ENCODE measurements at places on chromosomes 2 and 18. TPM values are rescaled to one million over a fixed set of nuclear protein-coding genes. Genes with fewer than 3 reads are reported as not detected.
A peak's percentile ranks its signal among the peaks of the same experiment; 100 is the strongest.

DNA sequence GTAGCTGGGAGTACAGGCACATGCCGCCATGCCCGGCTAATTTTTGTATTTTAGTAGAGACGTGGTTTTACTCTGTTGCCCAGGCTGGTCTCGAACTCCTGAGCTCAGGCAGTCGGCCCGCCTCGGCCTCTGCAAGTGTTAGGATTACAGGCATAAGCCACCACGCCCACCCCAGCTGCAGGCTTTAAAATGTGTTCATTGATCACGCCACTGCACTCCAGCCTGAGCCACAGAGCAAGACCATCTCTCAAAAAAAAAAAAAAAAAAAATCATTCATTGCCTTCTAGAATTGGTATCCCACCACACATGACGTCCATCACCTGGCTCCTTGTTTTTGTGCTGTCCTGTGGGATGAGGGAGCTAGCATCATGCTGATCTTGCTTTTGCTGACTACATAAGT lies 127.4 kb downstream of the VIT start:
- no peak for DNase-seq

DNA sequence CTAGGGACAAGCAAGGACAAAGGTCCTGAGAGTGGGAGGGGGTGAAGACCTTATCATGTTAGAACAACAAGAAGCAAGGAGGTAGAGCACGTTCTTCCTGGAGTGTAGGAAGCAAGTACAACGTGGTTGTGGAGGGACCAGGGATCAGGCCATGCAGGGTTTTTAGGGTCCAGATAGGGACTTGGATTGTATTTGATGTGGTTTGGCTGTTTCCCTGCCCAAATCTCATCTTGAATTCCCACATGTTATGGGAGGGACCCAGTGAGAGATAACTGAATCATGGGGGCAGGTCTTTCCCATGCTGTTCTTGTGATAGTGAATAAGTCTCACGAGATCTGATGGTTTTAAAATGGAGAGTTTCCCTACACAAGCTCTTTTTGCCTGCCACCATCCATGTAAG lies 53.2 kb downstream of the ICA1L start:
- no peak for DNase-seq

GRCh38 chr2:133561045-133561852 lies 7.0 kb downstream of the NCKAP5 start:
- no peak for DNase-seq

- DNase-seq = no peak
Measured at GRCh38 chr2:168119515-168120141, 127.8 kb downstream of the STK39 start.

- DNase-seq = peak; percentile 3
Measured at GRCh38 chr2:220192994-220193753, 565.7 kb downstream of the SLC4A3 start.

- no peak for DNase-seq
Measured at GRCh38 chr2:200127848-200128247, 172.5 kb downstream of the MAIP1 start.

- DNase-seq = no peak
Measured at GRCh38 chr2:83826577-83826976, 632.5 kb downstream of the SUCLG1 start.

GRCh38 chr18:75267643-75268363 lies 57.2 kb downstream of the TSHZ1 start:
- no peak for DNase-seq

DNA sequence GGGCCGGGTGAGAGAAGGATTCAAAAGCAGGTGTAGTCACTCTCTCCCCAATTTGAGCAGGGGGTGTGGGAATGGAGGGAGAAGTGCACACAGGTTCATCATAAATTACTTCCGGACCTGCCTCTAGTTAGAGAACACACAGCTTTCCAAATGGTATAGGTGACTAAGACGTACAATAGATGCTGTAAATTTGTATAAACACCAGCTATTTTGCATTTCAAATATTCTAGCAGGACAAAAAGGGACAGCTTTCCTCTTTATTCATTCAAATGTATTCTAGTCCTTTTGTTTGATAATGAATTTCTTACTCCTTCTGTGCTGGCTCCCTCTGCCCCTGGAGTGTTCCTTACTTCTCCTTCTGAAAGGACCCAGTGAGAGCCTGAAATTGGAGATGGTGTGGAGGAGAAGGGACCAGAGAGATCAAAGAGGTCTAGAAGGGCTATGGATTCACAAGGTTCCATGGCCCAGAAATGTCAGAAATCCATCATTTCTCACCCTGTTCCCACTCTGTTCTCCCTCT lies 53.2 kb upstream of the SH3BP4 start:
- DNase-seq = no peak

DNA sequence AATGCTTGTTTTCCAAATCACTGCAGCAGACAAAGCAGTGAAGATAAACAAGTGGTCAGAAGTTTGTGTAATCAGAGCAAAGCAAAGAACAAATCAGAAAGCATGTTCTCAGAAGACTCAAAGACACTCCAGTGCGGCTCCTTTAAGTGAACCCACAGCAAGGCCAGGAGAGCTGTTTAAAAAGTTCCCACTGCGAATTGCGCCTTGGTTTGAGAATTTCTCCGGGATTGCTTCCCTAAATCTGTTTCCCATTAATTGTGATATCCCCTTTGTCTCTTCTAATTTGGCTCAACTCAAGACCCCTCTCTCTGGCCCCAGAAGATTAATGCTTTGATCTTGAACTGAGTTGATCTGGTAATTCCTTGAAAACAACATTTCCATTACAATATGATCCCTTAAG lies 122.4 kb upstream of the BCL2L11 start:
- DNase-seq = no peak

DNA sequence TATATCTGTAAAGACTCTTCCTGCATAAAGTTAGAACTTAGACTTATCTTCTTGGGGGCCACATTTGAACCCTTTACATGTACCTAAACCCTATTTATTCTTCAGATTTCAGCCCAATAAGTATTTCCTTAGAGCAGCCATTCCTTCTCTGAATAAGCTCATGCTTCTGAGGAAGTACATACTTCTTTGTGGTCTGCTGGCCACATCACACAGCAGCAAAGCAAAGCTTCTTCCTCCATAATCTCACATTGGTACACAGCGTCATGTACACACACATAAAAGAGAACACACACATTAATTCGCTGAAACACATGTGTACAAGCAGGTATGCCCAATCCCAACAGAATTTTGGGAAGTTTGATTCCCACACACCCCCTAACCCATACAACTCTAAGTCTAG lies 331.0 kb downstream of the CDH2 start:
- DNase-seq = no peak

DNA sequence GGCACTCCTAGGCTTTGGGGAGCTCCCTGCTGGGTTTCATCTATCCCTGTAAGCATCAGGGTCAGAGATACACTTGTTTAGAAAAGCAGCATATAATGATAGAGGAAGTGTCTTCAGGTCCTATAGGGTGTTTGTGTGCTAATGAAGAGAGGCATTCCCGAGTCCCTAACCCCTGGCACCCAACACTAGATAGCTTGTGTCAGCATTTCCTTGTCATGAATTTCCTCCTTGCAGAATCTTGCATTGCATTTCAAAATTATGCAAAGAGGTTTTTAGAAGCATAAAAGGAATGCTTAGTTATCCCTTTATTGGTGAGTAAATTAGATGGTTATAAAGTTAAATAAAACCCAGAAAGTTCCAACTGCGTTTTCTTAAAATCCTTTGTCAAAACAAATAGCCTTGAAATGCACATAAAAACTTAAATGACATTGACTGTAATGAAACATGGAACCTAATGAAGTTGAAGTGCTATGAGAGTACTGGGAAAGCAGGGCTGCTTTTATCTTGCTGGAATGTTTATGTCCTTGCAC lies 63.7 kb upstream of the LHCGR start:
- no peak for DNase-seq

ASXL3 gene
- total RNA-seq = 2.2 TPM

SUPT7L gene
- 25.4 TPM for total RNA-seq

PIAS2 gene
- 28.0 TPM for total RNA-seq

CDKL4 gene
- total RNA-seq = 0.97 TPM

ANKRD29 gene
- 93.9 TPM for total RNA-seq

LBX2 gene
- 1.3 TPM for total RNA-seq

CCL20 gene
- total RNA-seq = 3.8 TPM

TMEM37 gene
- 23.0 TPM for total RNA-seq

All from upper lobe of left lung (tissue), 6 donors.